ENCODE measurements at places on chromosomes 1 and 21.
A peak's percentile ranks its signal among the peaks of the same experiment; 100 is the strongest.

DNA sequence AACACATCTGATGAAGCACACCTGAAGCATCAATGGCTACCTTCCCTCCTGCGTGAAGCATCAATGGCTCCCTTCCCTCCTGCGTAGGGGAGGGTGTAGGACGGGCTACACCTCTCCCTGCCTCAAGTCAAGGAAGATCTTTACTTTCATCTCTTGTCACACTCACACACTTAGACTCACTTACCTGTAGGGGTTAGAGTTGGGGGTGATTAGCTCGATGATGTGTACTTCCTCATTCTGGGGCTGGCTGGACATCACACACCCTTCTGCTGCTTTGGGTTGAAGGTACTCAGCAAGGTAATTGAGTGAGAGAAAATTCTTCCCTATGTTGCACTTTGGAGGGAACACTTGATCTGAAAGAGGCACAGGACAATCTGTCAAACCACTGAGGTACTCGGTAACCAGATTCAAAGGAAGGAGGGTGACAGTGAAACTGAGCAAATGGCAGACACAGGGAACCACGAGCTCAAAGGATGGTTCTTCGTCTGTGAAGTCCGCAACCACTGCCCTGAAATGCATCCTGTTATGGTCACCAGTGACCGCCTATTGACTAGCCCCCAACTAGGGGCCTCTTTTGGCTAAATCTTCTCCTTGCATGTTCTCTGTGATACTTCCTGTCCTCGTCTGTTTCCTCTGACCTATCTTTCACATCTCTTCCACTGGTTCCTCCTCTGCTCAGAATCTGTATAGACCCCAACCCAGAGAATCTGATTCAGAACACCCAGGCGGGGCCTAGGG lies 156.2 kb downstream of the TGFBR3 start:
- no peak for DNase-seq

- no peak for DNase-seq
Measured at GRCh38 chr1:83620016-83620415, 378.9 kb downstream of the TTLL7 start.

DNA sequence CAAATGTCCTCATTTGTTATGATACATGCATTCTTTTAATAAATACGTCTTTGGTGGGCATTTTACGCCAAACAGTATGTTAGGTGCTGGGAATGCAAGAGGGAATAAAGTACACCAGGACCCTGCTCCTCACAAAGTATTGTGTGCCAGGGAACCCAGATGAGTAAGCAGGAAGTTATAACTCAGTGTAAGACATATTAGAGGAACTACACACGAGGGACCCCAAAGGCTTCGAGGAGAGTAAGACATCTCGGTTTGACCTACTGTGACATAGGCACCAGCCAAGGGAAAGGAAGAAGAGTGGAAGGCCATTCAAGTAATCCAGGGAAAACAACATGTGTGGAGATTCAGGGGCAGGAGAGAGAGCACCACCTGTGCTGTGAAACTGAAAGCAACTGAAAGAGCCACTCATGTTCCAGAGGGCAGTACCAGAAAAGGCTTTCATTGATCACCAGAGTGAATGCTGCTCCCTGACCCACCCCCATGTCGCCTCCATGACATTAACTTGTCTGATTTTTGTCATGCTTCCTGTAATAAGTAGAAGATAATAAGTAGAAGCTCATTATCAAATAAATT lies 542.5 kb upstream of the PKN2 start:
- no peak for DNase-seq

- peak; percentile 96 for DNase-seq
Measured at GRCh38 chr1:95233737-95234500, at the start of gene RWDD3. TSS of gene RWDD3 (plus strand) at chr1:95234210. CDS start at chr1:95234231, 21 bp downstream.

- DNase-seq, result no peak
Measured at GRCh38 chr1:951364-951763, 7.7 kb downstream of the NOC2L start.

- peak; percentile 16 for DNase-seq
Measured at GRCh38 chr1:45924736-45925135, 121.3 kb downstream of the MAST2 start.

- DNase-seq, result no peak
Measured at GRCh38 chr1:44508397-44508745, 103.3 kb downstream of the RNF220 start.

- no peak for DNase-seq
Measured at GRCh38 chr1:197178998-197179397, 32.5 kb upstream of the ASPM start.

DNA sequence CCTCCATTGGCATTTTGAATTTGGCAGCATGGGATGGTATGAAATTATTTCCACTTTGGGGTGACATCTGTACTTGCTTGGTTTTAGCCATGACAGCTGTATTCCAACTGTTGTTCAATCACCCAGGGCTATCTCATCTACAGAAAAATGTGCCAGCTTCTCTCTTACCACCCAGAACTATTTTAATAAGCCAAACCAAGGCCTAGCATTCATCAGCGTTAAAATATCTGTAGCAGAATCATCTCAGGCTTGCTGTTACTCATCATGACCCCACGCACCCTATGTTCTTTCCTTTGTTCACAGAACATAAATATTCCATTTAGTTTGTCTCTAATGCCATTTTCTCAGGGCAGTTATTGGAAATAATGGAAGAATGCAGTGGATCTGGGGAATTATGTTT lies 49.8 kb downstream of the GIPC2 start:
- no peak for DNase-seq

- no peak for DNase-seq
Measured at GRCh38 chr1:31004231-31004621, 61.3 kb downstream of the PUM1 start.

Data from eye (tissue), 1 donor.